KBM-7 (cell line): ENCODE measurements at places on chromosomes 5 and 9.

GRCh38 chr5:96569332-96569731 is 92.8 kb upstream of the CAST start:
- no peak for DNase-seq

DNA sequence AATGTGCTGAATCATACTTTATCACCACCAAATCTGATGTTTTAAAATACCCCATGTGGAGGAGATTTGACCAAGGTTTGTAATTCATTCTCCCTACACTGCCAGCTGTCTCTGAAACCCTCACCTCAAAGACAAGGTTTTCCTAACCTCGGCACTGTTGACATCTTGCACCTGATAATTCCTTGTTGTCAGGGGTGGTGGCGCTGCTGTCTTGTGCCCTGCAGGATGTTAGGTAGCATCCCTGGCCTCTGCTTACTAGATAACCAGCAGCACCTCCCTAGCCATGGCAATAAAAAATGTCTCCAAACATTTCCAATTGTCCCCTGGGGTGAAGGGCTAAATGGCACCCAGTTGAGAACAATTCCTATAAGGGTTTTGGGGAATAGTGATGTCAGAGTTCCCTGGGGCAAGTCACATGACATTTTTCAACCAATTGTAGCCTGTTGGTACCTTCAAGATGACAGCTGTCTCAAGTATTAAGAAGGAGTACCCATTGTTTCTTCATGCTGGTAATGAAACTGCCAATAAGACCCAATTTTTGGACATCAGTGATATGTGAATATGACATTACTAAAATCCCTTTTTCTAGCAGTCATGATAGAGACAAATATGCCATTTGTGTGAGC is 160.6 kb upstream of the PLCXD3 start:
- no peak for DNase-seq

DNA sequence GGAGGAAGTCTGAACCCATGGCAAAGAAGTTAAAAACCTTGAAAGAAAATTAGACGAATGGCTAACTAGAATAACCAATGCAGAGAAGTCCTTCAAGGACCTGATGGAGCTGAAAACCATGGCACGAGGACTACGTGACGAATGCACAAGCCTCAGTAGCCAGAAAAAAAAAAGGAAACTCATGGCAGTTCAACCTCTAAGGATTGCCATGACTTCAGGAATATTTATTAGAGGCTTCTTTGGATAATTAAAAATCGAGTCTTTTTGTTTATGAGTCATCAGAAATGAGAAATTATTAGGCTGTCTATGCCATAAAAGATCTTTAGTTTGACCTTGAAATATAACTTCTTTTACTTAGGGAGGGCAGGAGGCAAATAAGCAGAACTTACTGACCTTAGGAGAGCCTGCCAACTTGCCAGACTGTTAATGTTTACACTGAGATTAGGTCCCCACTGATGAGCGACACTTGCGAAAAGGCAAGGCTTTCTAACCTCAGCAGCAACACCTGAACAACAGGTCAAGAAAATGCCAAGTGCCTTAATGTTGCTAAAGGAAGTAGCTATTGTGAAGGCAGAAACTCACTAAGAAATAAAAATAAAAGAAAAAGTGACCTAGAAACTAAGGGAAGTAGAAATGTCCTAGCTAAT is 55.2 kb upstream of the TUSC1 start:
- DNase-seq, result no peak

DNA sequence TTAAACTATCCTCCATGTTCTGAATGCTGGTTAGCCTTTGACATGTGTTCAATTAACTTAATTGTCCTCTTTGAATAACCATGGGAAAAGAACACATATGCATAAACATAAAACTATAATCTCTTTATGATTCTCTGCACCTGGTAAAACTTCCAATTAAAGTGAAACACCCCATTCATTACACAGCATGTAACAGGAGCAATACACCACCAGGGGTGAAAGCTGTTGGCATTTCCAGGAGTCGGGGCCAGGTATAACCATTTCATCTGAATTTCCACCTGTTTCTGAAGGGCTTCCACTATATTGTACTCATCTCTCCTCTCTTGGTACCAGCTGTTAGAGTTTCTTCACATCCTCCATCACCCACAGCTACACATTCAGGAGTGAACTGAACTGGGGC is 303.8 kb downstream of the EDIL3 start:
- no peak for DNase-seq

DNA sequence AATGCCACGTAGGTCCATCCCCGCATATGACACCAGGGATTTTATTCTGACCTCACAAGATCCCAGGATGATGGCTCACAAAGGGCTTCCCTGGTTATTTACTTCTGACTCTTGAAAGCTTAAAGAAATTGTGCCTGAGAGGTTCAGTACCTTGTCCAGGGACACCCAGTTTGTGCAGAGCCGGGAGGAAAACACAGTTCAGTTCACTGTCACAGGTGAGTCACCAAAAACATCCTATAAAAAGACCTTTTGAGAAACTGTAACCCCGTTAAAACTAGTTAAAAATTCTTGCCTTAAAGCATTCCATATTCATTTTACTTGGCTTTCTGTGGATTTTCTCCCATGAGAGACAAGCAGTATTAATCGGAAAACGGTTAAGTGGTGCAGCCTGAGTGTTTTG is 56.6 kb downstream of the ZNF510 start:
- no peak for DNase-seq

DNA sequence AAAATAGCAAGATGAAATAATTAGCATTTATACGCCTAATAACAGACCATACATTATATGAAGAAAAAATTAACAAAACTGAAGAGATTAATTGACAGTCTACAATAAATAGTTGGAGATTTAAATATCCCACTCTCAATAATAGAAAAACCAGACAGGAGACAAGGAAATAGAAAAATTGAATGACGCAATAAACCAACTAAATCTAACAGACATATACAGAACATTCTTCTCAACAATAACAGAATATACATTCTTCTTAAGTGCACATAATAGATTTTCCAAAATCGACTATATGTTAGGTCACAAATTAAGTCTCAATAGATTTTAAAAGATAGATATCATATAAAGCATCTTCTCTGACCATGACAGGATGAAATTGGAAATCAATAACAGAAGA is 25.6 kb upstream of the RNF180 start:
- DNase-seq, result no peak

DNA sequence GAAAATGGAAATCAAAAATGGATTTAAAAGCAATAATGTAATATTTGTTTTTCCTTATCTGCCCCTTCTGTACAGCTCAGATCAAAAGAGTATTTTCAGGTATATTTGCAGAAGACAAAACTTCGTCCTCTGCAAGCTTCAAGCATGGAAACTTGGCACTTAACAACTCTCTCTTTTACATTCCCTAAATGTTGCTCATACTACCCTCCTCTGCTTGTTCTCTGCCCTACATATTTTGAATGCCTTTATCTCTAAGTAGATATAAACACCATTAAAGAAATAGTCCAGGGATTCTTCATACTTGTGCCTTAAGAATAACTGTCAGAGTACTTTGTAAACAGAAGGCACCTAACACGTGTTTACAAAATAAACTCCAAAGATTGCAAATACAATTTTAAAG is 19.2 kb upstream of the SMC2 start:
- DNase-seq, result no peak

DNA sequence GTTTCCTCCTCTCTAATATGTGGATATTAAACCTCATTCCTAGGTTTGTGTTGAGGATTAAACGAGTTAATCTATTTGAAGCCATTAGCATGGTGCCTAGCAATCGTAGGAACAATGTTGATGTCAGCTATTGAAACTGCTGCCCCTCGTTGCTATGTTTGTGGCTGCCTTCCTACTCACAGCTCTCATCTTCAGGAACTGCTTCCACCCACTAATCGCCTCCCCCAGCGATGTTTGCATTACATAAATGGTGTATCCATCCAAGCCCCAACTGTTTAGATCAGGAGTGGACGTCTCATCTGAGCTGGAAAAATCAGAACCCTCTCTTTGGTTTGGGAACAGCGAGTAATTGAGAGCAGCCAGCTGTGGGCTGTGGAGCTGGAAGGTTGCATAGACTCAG is 416.6 kb downstream of the ARHGEF28 start:
- DNase-seq, result no peak

DNA sequence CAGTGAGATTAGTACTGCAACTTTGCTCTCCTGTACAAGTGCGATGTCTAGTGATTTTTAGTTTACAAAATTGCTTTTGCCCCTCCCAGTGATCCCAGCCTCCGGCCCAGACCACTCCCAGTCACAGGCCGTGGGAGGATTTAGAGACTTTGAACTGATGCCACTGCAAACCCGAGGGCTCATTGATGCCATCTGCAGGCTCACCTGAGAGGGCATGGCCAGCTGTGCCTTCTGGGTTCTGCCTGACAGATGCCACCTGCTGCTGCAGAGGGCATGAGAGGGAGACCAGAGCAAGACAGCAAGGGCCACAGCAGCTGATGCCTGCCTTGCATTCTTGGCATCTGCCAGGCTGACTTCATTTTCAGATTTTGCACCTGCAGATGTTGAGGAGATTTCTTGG is 593.8 kb downstream of the CDK5RAP2 start:
- no peak for DNase-seq

- DNase-seq, result no peak
These were observed 248.2 kb downstream of the EFNA5 start for GRCh38 chr5:107422494-107422893.

GRCh38 chr9:91954841-91955471 is 4.9 kb upstream of the ROR2 start:
- DNase-seq, result peak; percentile 51

GRCh38 chr9:122001491-122002201 is 91.5 kb downstream of the TTLL11 start:
- DNase-seq, result no peak

DNA sequence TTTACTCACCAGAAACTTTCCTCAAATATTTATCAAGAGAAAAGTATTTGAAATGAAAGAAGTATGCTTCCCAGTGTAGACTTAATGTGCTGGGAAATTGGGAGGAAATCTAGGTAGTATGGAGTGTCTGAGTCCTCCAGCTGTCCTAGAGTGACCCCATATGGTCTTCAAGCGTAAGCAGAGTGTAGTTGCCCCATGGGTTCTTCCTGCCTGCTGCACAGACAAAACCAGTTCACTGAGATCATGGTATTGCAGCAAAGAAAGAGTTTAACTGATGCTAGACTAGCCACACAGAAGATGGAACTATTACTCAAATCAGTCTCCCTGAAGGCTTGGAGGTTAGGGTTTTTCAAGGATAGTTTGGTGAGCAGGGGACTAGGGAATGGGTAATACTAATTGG is 114.9 kb upstream of the PRLR start:
- no peak for DNase-seq

GRCh38 chr5:107472620-107473064 is 198.1 kb downstream of the EFNA5 start:
- no peak for DNase-seq

- no peak for DNase-seq
These were observed 5.1 kb upstream of the TERT start for GRCh38 chr5:1299961-1300360.

GRCh38 chr9:11312966-11313365 is 700.2 kb upstream of the PTPRD start:
- no peak for DNase-seq

DNA sequence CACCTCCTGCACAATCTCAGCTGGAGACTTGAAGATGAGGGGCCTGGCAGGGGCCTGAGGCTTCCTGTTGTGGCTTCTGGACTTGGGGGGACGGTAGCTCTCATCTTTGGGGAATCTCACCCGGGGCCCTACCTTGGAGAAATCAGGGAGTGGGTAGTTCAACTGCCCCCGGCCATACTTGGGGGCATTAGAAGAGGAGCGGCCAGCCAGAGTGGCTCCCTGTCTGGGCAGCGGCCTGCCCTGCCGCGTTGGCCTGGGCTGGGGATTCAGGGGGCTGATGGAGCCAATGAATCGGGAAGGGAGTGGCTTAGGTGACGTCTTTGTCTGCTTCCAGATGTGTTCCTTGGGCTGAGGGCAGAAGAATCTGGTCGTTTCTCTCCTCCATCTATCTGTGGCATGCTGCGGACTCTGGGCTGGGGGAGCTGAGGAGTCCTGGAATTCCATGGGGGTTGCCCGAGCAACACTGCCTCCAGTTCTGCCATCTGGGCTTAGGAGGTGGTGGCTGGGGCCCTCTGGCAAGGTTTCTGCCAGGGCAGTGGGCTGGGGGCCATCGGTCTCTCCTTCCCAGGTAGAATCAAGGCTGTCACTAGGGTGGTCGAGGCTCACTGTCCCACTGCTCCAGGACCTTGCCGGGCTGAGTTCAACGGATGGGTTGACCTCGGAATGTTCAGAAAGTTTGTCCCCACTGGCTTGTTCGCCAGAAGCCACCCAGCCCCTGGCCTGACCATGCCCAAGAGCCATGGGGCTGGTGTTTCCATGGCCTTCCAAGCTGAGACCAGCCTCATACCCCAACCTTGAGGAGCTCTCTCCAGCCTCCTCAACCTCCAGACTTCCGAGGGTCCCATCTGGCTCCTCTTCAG is 11.0 kb downstream of the AKNA start:
- DNase-seq, result no peak
